ENCODE measurements at places on chromosomes 3 and 15.

- no peak for DNase-seq
These were observed 60.2 kb downstream of the CACNA1D start for GRCh38 chr3:53554559-53555067.

DNA sequence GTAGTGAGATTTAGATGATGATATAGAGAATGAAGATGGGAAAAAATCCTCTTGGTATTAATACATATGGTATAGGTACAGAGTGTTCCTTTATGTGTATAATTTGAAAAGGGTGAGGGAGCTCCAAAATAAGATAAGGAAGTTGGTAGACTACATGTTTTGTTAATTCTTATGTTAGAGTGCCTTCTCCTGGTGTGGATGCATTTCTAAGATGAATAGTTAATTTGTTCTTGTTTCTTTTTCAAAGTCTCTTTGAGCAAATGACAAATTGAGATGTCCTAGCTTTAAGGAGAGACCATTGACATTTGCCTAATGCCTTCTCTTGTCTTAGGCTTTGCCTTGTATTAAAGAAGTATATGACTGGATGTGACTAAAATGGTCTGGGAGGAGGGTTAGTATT is 34.1 kb downstream of the AKAP13 start:
- DNase-seq, result no peak

GRCh38 chr3:152676810-152677379 is 158.0 kb upstream of the P2RY1 start:
- DNase-seq, result no peak

GRCh38 chr15:76235186-76235826 is 76.0 kb downstream of the ETFA start:
- DNase-seq, result no peak

- DNase-seq, result no peak
These were observed 472.8 kb downstream of the SHQ1 start for GRCh38 chr3:72375237-72376076.

DNA sequence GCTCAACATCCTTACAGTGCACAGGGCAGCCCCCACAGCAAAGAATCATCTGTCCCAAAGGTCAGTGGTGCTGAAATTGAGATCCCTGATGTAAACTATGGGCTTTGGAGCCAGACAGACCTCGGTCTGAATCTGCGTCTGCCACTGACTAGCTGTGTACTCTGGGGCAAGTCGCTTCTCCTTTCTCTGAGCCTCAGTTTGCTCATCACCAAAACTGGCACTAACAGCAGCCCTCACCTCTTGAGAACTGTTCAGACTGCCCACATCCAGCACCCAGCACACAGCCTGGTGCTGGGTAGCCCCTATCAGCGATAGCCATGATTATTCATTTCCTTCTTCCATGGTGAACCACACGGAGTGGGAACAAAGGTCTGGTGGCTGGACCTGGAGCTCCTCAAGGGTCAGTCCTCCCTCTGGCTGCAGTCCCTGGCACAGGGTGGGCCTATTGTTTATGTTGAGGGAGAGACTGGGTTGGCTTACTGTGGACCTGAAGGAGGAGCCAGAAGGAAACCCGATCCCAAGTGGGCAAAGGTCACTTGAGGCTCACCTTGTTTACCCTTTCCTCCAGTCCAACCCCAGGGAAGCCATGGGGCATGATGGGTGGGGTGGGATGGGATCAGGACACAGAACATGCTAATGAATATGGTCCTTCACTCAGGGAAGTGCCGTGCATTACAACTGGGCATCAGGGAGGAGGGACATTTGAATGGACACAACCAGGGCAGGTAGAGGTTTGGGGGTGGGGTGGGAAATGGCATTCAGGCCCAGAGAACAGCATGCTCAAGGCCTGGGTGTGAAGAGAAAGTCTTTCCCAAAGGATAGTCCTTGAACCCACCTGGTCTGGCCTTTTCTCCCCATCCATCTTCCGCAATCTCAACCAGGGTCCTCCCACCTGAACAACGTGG is 1.6 kb upstream of the PRKCD start:
- DNase-seq, result no peak

- DNase-seq, result no peak
These were observed 381.6 kb downstream of the EDEM1 start for GRCh38 chr3:5569152-5569551.

DNA sequence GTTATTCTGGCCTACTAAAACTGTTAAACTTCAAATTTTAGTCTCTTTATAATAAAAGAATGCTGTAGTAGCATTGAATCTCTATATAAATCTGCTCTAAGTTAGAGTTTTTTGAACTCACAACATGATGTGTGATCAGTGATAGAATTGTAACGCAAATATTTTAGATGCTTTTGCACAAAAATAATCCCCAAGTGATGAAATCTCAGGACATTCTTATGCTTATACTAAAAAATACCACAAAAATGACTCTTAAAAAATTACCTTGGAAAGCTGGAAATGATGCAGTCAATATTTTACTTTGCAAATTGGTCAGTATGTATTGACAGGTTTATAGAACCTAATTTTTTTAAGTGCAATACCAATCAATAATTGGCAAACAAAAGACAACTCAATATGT is 375.3 kb downstream of the TBC1D5 start:
- DNase-seq, result no peak

GRCh38 chr3:13621381-13622221 is 72.7 kb downstream of the FBLN2 start:
- no peak for DNase-seq

DNA sequence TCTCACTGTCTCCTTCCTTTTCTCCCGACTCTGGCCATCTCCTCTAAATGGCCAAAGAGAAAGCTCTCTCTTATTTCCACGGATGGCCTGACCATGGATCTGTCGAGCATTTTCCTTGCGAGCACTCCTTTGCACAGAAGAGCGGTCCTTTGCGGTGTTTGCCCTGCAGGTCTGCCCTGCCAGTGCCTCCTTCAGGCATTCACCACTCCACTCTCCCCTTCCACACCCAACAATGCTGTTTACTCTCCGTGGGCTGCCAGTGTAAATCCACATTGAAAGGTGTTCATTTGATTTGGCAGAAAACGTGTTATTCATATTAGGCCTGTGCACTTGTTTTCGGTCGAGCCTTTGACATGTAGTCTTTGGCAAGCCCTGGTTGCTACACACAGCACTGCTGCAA is 49.6 kb downstream of the CACNA2D3 start:
- DNase-seq, result no peak

DNA sequence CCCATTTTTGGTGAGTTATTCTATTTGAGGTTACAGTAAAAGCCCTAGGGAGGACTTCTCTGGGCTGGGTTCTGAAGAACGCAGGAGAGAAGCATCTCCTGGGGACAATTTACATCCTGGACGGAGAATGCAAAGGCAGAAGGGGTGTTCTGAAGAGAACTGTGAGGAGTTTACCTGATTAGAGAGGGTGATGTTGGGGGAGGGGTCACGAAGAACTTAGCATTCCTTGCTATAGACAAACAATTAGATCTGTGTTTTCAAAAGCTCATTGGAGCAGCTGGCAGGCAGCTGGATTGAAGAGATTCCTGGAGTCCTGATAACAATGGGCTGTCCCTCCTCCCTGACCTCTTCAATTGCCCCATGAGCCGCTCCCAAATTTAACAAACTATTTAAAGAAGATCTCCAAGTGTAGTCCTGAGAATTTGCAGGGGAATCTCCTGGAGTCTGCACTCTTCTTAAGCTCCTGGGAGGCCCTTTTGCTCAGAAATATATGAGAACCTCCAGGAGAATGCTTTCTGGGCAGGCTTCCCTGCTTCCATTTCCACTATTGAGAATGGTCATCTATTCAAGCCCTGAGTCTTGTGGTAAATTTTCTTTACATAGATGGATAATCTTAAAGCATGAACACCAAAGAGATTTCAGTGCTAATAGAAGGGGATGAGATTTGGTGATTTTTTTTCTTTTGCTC is 55.3 kb downstream of the ARHGAP31 start:
- DNase-seq, result no peak

DNA sequence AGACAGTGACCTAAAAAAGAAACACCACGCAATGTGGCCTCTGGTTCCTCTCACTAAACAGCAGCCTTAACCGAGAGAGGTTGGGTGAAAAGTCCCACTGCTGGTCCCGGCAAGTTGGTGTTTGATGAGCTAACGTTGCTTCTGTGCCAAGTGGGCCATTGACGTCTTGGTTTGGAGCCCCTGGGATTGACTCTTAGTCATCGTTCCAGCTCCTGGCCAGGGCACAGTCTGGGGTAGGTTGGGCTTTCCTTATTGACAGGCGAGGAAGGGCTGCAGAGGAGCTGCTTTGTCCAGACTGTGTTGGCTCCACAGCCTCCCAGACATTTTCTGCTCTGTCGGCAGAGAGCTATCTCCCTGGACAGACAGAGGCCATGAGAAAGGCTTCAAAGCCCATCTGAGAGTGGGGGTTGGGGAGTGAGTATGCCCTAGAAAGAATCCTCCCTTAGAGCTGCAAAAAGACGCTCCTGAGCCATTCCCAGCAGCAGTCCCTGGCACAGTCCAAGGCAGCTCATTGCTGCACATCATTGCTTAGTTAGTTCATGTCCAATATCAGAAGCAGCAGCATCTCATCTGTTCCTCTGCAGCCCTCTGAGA is 28.6 kb upstream of the C3orf80 start:
- no peak for DNase-seq

GRCh38 chr3:27792869-27793268 is 70.7 kb upstream of the EOMES start:
- no peak for DNase-seq

- peak; percentile 58 for DNase-seq
These were observed 57.8 kb upstream of the RYK start for GRCh38 chr3:134308350-134308891.

DNA sequence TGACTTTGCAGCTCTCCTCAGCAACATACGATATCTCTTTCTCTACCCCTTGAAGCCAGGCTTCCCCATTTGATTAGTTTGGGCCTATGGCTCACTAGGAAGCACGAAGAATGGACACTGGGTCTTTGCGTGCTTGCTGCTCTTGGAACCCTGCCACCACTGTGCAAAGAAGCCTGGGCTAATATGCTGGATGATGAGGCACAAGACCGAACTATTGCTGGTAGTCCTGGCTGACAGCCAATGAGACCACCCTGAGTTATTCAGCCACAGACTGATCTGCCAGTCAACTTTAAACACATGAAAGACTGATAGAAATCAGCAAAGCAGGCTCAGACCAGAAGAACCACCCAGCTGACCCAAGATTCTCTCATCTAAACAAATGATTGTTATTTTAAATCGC is 250.3 kb downstream of the CBLB start:
- DNase-seq, result no peak

GRCh38 chr3:12289524-12289923 is 654 bp downstream of the PPARG start:
- no peak for DNase-seq

DNA sequence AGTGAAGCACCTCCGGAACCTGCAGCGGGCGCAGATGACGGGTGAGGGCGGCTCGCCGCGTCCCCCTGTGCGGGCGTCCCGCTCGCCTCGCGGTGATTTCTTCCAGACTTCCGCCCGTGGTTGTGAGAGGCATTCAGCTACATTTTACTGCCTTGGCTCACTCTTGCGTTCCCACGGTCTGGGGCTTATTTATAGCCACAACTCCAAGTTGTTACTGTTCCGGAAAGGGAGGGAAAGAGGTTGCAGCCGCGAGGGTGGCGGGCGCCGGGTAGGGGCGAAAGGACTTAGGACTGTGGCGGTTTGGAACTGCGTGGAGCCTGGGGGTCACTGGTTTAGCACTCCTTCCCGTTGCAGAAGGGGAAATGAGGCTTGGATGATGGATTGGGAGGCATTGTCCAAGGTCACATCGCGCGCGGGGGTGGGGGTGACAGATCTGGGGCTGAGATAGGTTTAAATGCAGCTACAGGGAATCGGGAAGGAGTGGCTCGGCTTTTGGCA is 1.1 kb downstream of the HES1 start:
- DNase-seq, result no peak

- no peak for DNase-seq
These were observed 45.1 kb downstream of the WHAMM start for GRCh38 chr15:82854554-82854953.

DNA sequence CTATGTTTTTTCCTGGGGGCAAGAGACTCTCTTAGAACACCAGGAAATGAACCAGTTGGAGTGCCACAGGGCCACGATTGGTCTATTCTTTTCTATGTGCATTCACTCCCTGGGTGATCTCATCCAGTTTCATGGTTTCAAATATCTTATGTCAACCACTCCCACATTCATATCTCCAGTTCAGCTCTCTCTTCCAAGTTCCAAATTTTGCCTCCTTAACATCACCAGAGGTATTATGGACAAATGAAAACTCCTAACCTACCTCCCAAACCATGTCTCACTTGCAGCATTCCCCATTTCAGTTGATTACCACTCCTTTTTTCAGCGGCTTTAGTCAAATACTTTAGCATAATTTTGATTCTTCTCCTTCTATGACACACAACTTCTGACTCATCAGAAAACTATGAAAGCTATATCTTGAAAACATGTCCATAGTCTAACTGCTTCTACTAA is 203.1 kb upstream of the SEMA6D start:
- DNase-seq, result no peak

- peak; percentile 44 for DNase-seq
These were observed 1.8 kb downstream of the DIPK2A start for GRCh38 chr3:143973259-143974021.

GRCh38 chr3:145898487-145898886 is 262.5 kb downstream of the PLOD2 start:
- no peak for DNase-seq

DNA sequence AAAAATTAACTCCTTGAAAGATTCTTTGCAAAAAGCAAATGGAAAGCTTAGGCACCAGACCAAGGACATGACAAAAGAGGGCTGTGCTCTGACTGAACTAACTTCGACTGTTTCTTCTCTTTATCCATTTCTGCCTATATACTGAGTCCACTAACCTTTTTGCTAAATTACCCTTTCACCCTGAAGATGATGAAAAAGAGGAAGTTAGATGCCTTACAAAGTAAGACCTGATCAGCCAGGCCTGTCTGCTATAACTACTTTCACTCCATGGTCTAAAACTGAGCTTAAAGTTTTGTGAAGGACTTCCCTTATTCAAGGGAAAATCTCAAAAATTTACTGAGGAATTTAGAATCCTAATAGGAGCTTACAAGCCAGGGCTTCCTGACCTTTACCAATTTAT is 6.2 kb upstream of the IGSF10 start:
- no peak for DNase-seq

Data from stimulated activated CD8-positive, alpha-beta memory T cell treated with anti-CD3 and anti-CD28 coated beads, Interleukin-15, amount 100 ng/mL, for 1 hour (primary cell).